NCI-H774 (cell line): ENCODE measurements at places on chromosomes 3 and 15.
A peak's percentile ranks its signal among the peaks of the same experiment; 100 is the strongest.

- no peak for DNase-seq
These were observed 112.1 kb upstream of the AGBL1 start for GRCh38 chr15:85967553-85967952.

- no peak for DNase-seq
These were observed 407.6 kb upstream of the CCDC54 start for GRCh38 chr3:106969596-106969995.

DNA sequence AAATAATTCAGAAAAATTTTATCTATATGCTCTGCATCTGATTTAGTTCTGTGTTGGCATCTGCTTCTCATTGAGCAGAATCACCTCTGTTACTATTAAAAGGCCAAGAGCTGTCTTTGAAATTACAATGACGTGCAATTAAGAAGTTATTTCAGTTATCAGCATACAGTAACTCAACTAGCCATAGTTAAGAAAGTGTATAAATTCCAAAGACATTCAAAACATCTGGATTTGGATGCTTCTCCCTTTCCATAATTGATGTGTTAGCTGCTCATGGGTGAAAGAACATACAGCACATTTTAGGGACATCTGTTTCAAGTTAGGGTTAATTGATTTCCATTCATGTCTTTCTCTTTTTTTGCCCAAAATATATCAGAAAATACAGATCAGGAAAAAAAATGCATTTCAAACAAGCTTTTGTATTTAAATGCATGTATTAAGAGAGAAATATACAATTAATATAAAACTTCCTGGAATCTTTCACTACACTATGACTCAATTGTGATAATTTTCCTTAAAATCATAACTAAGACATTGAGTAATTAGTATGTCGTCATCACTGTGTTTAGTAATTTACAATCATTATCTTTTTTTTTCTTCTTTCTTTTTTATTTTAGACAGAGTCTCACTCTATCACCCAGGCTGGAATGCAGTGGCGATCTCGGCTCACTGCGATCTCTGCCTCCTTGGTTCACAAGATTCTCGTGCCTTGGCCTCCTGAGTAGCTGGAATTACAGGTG, 82.7 kb upstream of the MBNL1 start:
- DNase-seq = no peak

DNA sequence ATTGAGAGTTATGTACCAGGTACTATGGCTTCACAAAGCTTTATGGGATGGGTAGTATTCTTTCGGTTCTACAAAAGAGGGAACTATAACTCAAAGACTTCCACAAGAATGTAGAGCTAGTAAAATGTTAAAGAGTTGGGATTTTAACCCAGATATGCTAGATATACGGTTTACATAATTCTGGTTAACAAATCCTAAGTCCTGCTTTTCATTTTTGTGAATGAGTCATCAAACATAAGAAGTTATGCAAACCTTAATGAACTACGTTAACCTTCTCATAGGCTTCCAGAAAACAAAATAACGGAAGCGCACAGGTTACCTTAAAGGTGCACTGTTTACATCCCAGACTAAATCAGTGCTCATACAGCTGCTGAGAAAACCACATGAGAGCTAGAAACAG, 1049.3 kb downstream of the MCTP2 start:
- DNase-seq = no peak

DNA sequence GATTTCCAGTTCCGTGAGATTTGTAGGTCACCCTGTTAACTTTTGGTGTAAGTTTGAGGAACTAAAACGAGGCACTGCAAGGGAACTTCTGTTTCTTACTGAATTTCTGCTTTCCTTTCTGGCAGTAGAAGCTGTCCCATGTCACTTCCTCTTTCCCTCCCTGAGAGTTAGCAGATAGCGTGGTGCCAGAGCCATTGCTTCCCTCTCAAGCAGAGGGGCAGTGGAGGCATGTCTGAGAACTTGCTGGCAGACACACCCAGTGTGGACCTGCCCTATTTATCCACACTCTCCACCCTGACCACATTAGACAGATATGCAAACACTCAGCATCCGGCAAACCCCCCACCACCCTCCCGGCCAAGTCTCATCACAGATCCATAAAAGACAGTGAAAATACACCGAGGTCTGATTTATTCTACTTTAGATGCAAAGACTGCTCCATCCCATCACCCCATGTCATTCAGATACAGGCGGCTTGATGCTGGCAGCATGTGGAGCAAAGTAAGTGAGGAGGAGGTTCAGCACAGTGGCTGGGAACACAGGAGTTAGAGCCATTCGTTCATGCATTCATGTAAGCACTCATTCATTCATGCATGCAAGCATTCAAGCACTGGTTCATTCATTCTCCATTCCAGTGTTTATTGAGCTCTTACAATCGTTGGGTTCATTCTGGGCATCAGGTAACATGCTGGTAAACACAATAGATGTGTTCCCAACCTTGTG, 324.7 kb downstream of the SHQ1 start:
- no peak for DNase-seq

GRCh38 chr15:40313531-40314398, 6.0 kb upstream of the PLCB2 start:
- peak; percentile 46 for DNase-seq

- no peak for DNase-seq
These were observed 60.1 kb downstream of the MBNL1 start for GRCh38 chr3:152328841-152329240.

GRCh38 chr15:31344823-31345605, 18.4 kb downstream of the KLF13 start:
- DNase-seq = no peak

DNA sequence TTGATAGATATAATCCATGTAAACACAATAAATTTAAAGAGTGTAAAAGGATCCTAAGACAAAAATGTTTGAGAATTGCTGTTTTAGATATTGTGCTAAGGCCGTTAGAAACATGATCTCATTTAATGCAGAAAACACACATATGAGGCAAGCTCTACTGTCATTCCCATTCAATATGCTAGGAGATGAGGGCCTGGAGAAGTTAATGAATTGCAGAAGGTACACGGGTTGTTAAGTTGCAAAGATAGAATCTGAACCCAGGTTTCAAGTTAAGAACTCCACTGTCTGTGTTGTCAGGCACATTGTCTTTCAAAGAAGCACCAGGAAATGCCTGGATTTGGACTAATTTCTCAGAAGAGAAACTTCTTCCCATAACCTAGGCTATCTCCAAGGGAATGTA, 65.1 kb upstream of the SAMMSON start:
- no peak for DNase-seq

GRCh38 chr15:78929536-78930264, 15.1 kb downstream of the CTSH start:
- no peak for DNase-seq

DNA sequence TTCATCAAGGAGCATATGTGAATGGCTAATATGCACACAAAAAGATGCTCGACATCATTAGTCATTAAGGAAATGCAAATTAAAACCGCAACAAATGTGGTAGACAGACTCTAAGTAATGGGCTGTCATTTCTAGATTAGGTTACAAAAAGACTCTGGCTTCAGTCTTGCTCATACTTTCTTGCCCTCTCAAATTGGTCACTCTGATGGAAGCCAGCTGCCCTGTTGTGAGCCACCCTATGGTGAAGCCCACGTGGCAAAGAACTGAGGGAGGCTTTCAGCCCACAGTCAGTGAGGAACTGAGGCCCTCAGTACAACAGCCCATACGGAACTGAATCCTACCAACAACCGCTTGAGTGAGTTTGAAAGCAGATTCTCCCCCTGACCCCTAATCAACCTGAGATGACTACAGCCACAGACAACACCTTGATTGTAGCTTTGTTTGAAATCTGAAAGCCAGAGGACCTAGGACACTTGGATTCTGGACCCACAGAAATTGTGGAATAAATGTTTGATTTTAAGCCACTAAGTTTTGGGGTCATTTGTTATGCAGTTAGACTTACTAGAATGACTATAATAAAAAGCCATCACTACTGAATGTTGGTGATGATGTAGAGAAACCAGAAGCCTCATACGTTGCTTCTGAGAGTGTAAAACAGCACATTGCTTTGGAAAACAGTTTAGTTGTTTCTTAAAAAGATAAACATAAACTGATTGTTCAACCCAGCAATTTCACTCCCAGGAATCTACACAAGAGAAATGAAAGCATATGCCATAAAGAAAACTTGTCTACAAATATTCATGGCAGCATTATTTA, 45.7 kb downstream of the EHHADH start:
- no peak for DNase-seq

- no peak for DNase-seq
These were observed 135.4 kb downstream of the RAB11A start for GRCh38 chr15:66004618-66005262.
